Stimulated activated memory B cell treated with anti-CD40 and anti-IgM and Interleukin-4, amounts not matched to agents 10 μg/mL and 1 μg/mL and 100 μg/mL, for 72 hours (primary cell): ENCODE measurements at places on chromosomes 16 and 17.
A peak's percentile ranks its signal among the peaks of the same experiment; 100 is the strongest.

- no peak for ATAC-seq
Observed at GRCh38 chr16:12255919-12256665, 279.6 kb downstream of the SNX29 start.

- ATAC-seq = peak; percentile 91
Observed at GRCh38 chr16:57377080-57377841, 5.0 kb downstream of the CX3CL1 start.

DNA sequence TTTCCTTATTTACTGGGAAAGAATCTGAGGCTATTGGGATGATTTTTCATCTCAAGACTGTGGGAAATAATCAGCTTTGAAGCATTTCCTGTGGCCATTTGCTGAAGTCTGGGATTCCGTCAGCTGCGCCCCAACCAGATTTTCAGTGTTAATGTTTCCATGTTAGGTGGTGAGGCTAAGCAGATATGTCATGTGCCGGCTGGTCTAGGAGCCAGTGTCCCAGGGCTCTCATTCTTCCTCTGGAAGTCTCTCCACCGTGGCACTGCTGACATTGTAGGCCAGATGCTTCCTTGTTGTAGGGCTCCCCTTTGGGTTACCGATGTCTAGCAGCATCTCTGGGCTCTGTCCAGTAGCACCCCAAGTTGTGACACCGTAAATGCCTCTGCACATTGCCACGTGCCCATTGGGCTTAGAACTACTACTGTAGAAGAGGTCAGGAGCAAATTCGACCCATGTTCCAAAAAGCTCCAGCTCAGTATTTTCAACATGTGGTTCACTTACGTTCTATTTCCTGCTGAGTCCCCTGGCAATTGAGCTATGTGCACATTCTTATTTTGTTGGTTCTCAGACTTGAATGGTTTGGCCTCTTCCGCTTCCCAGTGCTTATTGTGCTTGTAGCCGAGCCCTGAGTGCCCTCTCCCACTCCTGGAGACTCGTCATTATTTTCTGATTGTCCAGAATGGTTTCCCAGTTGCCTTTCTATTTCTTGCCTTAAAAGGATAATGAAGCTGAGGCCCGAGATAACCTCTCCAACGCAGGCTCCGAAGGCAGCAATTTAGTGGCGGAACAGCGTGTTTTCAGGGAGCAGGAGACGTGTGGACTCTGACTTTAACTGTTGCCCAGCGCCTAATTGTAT, 82.2 kb downstream of the SPECC1 start:
- ATAC-seq = no peak

GRCh38 chr17:66686601-66687000, 148.3 kb upstream of the CACNG5 start:
- no peak for ATAC-seq

GRCh38 chr16:20844054-20844453, 37.7 kb downstream of the REXO5 start:
- ATAC-seq = no peak

GRCh38 chr16:87409781-87410180, 17.6 kb downstream of the MAP1LC3B start:
- ATAC-seq = no peak

- ATAC-seq = no peak
Observed at GRCh38 chr16:77591347-77591746, 131.0 kb upstream of the NUDT7 start.

DNA sequence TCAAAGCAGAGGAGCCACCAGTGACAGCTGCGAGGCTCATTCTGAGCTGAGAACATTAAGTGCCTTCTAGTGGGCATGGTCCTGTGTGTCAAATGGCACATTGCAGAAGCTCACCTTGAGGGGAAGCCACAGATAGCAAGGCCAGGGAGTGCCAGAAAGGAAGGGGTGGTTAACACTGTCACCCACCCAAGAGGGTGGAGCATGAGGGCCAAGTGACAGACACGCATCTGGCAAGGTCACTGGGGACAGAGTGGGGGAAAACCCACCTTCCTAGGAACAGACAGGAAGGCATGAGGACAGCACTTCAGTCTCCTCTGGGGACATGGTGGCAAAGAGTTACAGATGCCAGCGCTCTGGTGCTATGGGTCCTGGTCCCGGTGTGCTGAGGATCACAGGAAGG, 22.1 kb downstream of the NUBP1 start:
- ATAC-seq = peak; percentile 98

DNA sequence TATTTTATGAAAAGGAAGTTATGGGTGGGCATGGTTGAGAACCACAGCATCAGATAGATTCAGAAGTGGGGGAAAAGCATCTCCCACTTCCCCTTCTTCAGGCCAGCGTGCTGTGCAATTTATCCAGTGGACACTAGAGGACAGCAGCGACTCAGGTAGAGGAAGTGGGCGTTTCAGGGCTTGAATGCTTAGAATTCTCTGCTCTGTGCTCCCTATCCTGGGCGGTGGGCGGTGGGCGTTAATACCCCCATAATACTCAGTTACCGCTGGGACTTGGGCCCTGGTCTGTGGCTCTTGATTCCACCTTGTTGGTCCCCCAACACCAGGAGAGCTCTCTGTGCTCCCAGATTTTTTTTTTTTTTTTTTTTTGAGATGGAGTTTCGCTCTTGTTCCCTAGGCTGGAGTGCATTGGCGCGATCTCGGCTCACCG, 3.7 kb upstream of the LYZL6 start:
- ATAC-seq = peak; percentile 69

- ATAC-seq = no peak
Observed at GRCh38 chr16:14486520-14487303, 143.3 kb downstream of the PARN start.

GRCh38 chr17:42883802-42884558, 16.6 kb upstream of the G6PC1 start:
- ATAC-seq = no peak

GRCh38 chr16:6682142-6682811, 650.4 kb upstream of the RBFOX1 start:
- ATAC-seq = no peak

DNA sequence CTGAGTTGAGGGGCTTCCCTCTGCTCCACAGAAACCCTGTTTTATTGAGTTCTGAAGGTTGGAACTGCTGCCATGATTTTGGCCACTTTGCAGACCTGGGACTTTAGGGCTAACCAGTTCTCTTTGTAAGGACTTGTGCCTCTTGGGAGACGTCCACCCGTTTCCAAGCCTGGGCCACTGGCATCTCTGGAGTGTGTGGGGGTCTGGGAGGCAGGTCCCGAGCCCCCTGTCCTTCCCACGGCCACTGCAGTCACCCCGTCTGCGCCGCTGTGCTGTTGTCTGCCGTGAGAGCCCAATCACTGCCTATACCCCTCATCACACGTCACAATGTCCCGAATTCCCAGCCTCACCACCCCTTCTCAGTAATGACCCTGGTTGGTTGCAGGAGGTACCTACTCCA, 26.0 kb downstream of the STH start:
- ATAC-seq = no peak

GRCh38 chr16:79098907-79099306, 501.6 kb downstream of the MAF start:
- ATAC-seq = no peak

- ATAC-seq = no peak
Observed at GRCh38 chr17:60159479-60159866, 9.7 kb downstream of the CA4 start.
